Stimulated activated CD8-positive, alpha-beta memory T cell treated with anti-CD3 and anti-CD28 coated beads, Interleukin-4, amount 100 ng/mL, for 4 hours (primary cell): ENCODE measurements at places on chromosomes 7 and 10.

GRCh38 chr10:133009218-133009950, 67.0 kb upstream of the CFAP46 start:
- DNase-seq = no peak

DNA sequence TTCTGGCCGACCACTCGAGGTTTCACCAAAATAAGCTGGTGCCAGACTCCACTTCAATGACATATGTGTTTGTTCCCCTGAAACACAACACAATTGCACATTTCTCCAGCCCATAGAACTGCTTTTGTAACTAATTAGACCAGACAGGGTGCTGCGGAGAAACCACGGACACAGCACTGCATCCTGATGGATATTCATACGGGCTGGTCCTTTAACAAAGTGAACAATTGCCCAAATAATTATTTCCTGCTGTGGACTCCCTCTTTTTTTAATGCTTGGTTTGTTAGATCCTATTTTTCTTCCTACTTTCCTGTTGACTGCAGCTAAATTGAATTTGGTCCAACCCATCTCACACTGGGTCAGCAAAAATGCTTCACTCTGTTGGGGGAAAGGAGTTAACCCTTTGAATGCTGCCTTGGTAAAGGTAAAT, 198.6 kb upstream of the BMPER start:
- no peak for DNase-seq

DNA sequence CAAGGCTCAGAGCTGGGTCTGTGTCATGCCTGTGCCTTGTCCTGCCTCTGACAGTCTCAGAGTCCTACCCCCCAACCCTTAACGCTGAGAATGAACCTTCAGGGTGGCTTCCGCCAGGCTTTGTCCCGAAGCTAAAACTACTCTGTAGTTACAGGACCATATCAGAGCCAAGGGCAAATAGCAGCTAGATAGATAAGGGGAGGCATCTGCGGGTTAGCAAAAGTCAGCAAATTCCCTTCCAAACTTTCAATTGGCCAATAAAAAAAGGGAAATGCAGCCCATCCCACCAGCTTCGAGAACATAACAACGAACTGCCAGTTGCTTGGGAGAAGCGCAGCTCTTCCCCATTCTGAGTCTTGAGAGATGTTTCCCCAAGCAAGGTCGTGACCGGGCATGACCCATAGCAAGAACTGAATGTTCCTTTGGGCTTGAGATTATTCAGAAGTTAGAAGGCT, 17.7 kb downstream of the CCL24 start:
- DNase-seq = no peak

GRCh38 chr10:88028654-88029053, 165.2 kb downstream of the PTEN start:
- DNase-seq = no peak

- no peak for DNase-seq
Measured at GRCh38 chr10:116043861-116044260, 229.1 kb downstream of the GFRA1 start.

- no peak for DNase-seq
Measured at GRCh38 chr7:101402081-101402779, 39.6 kb downstream of the COL26A1 start.

- no peak for DNase-seq
Measured at GRCh38 chr10:65838811-65839210, 1087.0 kb upstream of the LRRTM3 start.

DNA sequence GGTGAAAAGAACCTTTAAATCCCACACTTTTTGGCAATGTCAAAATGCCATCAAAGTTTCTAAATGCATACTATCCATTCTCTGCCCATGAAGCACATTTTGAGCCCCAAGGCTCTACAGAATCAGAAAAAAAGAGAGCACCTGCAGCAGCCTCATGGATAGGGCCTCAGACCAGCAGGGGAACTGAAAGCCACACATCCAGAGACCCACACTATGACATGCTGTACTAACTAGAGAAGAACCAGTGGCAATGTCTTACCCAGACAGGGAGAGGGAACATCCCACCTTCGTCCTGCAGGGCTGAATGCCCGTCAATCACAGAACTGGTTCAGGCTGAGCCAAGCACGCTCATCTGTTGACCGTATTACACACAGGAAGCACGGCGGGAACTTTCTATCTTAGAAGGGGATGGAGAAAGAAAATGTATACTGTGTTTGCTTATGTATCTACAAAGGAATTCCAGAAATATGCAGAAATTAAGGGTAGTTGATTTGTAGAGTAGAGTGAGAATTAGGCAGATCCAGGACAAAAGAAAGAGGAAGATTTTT, 237.2 kb downstream of the GLI3 start:
- DNase-seq = no peak

DNA sequence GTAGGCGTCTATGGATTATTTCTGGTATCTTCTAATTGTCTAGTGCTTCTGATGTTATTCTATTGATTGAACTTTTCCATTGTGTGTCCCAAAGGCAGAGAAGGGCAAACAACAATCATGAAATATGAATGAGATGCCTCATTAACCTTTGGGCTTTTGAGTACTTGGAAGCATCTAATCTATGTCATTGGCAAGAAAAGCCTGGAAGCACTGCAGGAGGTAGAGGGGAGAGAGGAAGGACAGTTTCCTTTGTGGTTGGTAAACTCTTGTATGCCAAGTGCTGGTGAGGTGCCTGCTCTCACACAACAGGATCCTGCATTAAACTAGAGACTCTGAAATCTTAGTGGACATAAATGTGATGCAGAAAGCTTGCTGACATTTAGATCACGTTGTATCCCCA, 155.2 kb upstream of the TPK1 start:
- no peak for DNase-seq

DNA sequence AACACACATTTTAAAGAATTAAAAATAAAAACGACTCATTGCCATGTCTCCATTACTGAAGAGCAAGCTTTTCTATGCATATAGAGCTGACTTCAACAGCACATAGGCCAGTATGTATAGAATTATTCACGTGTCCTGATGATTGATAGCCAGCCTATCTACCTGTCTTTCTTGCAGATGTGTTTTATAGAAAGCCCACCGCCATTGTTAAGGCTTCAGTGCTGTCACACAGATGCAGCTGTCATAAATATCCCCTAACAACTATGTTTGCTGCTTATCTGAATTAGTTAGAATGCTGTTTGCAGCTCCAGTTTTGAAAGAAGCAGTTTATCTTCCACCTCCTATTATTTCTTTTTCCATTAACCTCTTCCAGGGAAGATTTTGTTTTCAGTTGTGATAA, 235.9 kb downstream of the SLC25A13 start:
- no peak for DNase-seq

DNA sequence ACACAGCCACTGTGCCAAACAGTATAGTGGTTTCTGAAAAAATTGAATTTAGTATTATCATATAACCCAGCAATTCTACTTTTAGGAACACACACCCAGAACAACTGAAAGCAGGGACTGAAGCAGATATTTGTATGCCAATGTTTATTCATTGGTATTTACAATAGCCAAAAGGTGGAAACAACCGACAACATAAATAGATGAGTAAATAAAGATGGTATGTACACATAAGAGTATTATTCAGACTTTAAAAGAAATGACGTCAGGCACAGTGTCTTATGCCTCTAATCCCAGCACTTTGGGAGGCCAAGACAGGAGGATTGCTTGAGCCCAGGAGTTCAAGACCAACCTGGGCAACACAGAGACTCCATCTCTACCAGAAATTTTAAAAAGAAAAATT, 7.2 kb downstream of the CDCA7L start:
- no peak for DNase-seq

DNA sequence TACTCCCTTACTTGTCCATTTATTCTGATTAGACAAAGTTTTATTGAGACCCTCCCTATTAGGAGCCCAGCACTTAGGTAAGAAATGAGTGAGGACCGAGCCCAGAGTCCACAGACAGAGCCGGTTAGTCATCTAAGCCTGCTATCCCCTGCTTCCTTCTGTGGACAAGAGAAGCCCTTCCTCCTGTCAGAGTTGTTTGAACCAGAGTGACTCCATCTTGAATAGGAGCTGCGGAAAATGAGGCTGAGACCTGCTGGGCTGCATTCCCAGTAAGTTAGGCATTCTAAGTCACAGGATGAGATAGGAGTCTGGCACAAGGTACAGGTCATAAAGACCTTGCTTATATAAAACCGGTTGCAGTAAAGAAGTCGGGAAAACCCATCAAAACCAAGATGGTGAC, 109.1 kb downstream of the CPXM2 start:
- DNase-seq = no peak

DNA sequence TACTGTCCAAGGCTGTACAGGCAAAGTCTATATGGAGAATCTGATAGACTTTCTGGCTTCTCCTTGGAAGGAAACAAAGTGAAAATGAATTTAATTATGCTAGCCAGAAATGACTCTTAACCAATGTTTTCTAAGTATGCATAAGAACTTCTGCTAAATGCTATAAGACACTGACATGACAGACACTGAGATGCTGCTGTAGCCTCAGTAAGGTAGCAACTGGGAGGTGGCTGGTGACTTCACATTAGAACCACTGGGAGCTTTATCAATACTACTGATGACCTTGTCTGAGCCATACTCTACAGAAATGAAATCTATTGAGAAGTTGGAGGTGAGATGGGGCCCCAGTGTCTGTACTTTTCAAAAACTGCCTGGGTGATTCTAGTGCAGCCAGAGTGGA, 188.6 kb downstream of the ZNF365 start:
- no peak for DNase-seq

DNA sequence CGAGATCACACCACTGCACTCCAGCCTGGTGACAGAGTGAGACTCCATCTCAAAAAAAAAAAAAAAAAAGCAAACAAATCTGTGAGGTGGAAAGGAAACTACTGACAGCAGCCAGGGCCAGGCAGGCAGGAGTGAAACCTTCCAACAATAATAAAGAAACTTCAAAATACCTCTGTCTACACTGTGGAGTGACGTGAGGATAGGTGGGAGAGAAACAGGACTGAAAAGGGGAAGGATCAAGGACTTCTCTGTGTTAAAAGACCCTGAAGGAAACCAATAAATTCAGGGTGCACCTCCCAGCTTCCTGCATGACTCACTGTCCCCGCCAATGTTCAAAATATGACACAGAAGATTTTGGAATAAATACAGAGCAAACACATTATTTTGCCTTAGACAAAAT, 82.9 kb downstream of the KIAA1549 start:
- DNase-seq = no peak

DNA sequence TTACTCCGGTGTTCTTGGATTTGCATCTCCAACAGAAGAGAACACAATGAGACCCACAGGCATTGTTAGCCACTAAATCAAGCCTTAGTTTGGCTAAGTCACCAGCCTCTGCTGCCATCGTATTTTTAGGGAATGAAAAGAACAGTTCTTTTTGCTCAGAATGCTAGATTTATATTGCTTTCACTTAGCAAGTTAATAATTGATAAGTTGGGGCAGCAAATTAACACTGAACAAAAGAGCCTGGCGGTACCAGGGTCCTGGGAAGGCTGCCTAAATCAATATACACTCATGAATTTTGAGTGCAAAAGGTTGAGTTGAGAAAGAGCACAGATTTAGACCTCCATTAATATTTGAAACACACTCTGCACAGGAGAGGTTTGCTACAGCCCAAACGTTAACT, 767.7 kb downstream of the TYW1 start:
- no peak for DNase-seq

GRCh38 chr10:89213191-89213808, 6.2 kb upstream of the CH25H start:
- DNase-seq = no peak

- DNase-seq = no peak
Measured at GRCh38 chr7:52961084-52961483, 74.3 kb upstream of the POM121L12 start.

DNA sequence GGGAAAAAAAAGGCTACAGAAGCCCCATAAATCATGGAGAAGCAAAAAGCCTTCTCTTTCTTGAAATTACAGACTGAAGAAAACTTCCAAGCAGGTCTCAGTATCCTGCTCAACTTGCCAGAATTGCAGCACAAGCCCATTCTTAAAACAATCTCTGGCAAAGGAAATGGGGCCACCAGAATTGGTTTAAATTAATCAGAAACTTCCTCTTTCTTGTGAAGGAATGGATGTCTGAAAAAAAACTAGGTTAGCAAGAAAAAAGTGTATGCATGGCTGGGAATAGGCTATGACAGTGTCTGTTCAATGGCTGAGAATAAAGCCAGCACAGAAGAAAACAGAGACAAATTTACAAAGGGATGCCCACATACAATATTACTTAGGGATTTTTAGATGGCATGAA, 59.1 kb downstream of the TFEC start:
- no peak for DNase-seq

GRCh38 chr10:18008986-18009385, 57.3 kb downstream of the SLC39A12 start:
- no peak for DNase-seq

- no peak for DNase-seq
Measured at GRCh38 chr7:90764848-90765570, 168.9 kb downstream of the CDK14 start.

DNA sequence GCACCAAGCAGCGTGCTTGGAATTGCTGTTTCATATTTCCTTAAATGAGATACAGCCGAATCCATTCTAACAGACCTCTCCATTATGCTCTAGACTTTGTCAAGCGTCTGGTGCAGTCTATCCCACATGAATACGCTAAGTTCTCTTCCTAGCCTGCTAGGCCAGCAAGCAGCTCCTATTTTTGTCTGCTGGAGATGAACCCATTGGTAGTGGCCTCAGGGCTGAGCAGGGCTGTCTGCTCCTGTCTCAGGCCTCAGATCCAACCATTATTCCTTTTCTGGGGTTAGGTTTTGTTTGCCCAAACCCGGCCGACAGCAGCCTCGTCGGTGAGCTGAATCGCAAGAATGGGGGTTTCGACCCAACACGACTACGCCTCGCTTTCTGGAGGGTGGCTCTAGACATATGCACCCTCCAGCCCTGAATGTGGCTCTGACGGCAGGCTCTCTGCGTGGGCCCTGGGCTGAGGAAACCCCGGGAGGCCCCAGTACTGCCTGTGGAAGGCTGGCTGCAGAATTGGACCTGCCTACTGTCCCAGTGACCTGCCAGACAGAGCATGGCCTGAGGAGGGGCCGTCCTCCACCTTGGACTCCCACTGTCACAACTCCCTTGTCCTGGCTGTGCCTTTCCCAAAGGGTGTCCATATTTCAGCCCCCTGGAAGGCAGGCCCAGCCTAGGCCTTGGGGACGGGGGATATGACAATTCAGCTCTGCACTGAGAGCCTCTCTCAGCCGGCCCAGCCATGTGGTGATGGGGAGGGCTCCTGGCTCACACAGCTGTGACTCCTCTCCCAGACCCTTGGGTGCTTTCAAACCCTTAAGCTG, 267.9 kb upstream of the TCERG1L start:
- no peak for DNase-seq

DNA sequence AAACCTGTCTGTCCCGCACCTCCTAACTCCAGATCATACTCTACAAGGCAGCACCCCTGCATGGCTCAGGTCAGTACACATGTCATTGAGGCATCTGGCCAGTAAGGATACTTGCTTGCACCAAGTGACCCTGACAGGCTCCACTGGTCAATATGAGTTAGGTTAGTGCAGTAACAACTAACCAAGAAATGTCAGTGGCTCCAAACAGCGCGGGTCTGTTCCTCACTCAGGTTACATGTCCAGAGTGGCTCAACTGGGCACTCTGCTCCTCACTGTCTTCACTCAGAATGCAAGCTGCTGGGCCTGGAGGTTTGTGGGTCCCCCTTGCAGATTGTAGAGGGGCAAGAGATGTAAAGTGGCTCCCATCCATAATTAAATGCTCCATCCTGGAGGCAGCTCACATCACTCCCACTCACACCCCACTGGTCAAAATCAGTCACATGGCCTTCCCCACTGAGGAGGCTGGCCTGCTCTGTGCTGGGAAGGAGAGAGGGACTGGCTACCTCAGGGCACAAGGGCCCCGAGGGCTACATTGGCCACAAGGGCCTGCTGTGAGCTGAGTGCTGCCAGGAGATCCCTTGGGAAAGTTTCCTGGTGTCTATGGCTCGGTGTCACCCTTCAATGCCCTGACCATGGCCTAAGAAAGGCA, 109.1 kb upstream of the GDF10 start:
- no peak for DNase-seq
